ENCODE measurements at places on chromosomes 2 and 18.

DNA sequence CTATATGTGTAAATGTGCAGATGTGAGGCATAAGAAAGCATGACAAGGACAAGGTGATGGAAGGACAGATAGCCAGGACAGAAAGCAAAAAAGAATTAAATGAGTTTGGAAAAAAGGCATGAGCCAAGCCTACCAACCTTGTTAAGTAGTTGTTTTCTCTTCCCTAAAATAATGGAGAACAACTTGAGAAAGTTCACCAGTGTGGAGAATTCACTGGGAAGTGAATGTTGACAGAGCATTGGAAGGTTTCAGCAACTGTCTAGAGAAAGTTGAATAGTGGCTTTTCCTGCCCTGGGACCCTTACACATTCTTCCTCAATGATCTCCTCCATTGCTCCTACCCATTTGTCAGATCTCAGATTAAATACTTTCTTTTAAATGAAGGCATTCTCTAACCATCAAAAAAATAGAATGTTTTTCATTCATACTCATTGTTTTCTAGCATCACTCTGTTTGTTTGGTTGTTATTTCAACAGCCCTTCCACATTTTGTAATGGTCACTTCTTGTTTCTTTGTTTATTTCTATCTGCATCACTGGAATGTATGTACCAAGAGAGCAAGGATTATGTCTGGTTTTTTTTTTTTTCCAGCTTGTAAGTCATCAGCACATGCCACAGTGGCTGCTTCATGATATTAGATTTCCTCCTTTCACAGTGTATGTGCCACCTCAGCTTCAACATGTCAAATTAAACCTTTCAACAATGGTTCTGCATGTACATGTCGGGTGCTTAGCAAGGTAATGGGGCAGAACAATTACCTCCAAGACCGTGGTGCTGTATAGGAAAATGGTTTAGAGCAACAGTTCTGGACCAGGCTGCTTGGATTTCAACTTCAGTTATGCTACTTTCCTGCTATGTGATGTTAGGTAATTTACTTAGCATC is 586.0 kb upstream of the VRK2 start:
- DNase-seq = no peak

DNA sequence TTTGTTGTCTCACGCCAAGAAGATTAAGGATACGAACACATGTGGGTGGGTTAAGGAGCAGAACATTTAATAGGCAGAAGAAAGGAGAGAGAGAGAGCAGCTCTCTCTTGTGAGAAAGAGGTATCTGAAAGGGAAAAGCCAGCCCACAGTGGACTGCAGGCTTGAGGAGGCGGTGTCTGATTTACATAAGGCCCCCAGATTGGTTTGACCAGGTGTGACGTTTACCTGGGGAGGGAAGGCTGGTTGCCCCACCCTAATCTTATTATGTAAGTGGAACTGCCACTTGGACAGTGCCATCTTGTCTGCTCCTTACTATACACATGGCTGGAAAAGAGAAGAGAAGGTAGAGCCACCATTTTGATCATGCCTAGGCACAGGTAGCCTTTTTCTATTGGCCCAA is 189.2 kb downstream of the NCK2 start:
- no peak for DNase-seq

DNA sequence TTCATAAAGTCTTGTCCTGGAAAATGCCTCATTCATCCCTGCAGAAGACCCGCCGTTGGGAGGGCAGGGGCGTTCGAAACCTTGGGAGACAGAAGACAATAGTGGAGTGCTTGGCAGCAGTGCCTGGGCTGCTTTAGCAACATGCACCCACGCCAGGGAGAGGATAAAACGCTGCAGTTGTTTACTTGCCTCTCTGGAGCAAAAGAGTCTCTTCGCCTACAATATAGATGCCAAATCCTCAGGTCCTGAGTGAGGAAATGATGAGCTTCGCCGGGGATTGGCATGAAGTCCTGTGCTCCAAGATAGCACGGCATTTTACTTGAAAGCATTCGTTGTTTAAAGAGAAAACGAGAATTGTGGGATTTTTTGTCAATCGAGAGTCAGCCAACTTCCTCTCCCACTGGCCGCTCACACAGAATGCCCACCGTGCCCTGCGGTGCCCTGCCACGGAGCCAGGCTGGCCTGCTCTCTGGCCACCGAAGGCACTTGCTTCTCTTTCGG is 152.5 kb upstream of the POU3F3 start:
- peak; percentile 9 for DNase-seq

- no peak for DNase-seq
Measured at GRCh38 chr2:240297256-240298116, 138.0 kb upstream of the GPC1 start.

DNA sequence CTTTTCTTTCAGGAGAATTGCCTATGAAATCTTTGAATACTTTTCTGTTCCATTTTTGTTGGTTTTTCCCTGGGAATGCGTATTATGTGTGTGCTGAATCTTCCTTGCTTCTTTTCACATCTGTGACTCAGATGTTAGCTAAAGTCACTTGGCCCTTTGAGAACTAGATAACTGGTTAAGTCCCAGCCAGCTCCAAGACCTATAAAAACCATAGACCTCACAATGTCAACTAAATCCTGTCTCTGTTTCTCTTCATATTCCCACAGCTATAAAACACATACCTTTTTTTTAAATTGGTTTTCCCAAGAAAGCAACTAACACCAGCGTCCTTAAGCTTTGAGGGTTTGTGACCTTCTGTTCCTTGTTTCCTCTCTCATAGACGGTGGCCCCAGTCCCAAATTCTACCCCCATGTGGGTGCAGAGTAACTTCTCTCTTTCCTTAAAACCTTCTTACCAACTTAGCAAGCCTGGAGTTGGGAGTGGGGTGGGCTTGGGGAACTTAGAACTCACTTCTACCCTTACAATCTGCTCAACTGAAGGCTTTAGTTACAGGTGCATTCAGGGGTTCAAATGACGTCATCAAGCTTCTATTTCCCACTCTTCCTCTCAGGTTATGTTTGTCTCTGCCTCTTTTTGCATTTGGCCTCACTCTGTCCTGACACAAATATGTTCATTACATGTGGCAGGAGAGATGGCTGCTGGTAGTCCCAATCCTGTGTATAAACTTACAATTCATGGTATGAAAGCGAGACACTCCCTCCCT is 58.1 kb upstream of the TGIF1 start:
- no peak for DNase-seq

- no peak for DNase-seq
Measured at GRCh38 chr2:153291718-153292117, 186.8 kb downstream of the RPRM start.
